ENCODE measurements at places on chromosomes 6 and 20.

DNA sequence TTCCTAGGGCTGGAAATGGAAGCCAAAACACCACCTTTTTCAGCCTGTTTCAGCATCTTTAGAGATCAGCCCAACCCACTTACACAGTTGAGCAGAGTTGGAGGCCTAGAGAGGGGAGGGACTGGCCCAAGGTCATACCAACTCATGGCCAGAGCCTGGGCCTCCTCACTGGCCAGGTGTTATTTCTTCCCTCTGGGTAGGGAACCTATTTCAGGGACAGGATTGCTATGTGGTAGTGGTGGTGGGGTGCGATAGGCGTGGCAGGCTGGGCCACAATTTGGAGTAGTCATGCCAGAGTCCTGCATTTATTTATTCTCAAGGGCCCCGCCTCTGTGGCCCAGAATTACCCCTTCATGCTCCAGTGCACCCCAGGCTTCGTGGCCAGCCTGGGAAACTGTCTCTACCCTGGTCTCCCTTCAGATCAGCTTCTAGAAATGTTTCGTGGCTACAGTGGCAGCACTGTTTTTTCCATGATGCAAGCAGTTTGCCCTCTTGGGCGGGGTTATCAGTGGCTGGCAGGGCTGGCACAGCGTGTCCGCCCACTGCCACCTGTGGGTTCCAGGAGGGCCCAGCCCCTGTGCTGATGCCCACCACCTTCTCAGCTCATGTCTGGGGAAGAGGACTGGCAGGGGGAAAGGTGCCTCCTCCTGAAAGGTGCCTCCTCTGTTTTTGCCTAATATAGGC, 6.2 kb downstream of the VEGFA start:
- DNase-seq = no peak

- DNase-seq = no peak
Measured at GRCh38 chr6:29984992-29985391, 42.7 kb downstream of the HLA-A start.

- DNase-seq = no peak
Measured at GRCh38 chr6:167778497-167779128, 48.1 kb upstream of the AFDN start.

GRCh38 chr6:215335-216034, 76.8 kb upstream of the DUSP22 start:
- peak; percentile 84 for DNase-seq

DNA sequence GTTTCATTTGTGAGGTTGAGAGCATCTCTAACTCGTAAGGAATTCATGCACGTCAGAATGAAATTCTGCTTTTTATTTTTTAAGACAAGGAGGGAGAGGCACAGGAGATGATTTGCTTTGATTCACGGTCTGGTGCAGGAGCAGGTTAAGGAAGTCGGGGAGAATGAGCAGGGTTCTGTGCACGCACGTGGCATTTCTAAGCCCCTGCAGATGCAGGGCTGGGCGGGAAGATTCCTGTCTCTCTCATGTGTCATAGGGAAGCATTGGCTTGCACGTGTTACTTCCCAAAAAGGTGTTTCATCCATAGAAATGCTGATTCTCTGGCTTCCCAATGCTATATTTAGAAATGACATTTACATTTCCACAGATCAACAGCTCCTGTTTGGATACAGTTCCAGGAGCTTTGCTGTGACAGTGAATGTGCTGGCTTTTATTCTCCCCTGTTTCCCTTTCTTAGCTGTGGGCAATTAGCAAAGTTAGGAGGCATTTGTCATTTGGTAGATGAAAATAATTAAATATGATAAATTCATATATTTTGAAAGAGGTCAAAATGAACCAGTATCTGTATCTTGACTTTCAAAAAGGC, 119.7 kb upstream of the ZFP64 start:
- DNase-seq = no peak

- DNase-seq = no peak
Measured at GRCh38 chr6:111745186-111745585, 128.1 kb downstream of the FYN start.

- no peak for DNase-seq
Measured at GRCh38 chr20:15756002-15756753, 817.1 kb downstream of the KIF16B start.

DNA sequence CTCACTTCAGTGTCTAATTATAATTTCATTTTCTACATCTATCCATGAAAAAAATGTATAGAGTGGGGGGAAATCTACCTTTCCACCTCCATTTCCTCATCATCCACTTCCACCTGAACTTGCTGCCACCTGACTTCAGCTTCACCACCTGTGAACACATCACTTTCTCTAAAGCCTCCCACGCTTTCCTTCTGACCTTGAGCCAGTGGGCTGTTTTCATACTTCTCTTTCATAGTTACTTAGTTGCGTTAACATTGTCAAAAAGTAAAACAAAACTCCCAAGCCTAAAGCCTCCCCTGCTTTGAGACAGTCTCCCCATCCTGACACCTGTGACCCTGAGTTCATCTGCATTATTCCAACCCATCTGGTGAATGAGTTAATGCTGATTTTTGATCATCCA, 47.3 kb downstream of the KLHL31 start:
- no peak for DNase-seq

DNA sequence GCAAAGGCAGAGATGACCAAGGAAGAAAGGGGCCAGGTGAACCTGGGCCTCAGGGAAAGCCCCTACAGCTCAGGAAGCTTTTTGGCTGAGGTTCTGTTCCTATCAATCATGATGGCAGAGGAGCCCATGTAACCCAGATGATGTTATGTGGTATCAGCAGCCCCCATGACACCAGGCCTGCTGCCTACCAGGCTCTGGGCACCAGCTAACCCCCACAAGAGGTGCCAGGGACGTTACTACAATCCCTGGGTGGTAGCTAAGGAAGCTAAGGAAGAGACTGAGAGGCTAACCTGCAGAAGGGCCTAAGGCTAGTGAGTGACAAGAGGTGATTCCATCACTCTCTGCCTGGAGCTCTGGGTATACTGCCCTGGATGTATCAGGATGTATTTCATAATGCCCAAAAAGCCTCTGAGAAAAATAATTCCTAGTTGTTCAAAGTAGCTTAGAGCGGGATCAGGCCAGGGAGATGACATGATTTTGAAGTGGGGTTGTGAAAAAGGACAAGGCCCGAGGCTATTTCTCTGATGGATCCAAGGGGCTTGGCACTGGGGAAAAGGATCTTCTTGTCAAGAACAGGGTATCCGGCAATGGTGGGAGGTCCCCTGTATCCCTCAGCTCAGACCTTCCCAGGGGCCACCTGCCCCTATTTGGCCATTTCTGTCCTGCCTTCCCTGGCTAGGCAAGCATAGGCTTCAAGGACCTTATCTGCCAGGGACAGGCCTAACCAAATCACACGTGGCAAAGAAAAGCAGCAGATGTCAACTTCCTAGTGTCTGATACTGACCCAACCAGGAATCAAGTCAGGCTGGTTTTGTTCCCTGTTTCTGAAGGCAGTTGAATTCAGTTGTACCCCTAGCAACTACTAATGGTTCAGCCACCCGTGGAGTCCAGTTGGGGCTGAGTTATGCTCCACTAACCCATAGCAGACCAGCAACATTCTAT, 41.3 kb downstream of the PANK2 start:
- DNase-seq = no peak

- no peak for DNase-seq
Measured at GRCh38 chr6:152018876-152019275, 211.4 kb downstream of the ESR1 start.

- no peak for DNase-seq
Measured at GRCh38 chr6:85127696-85128243, 322.1 kb upstream of the NT5E start.

- DNase-seq = no peak
Measured at GRCh38 chr20:58518387-58518786, 3.2 kb upstream of the APCDD1L start.

DNA sequence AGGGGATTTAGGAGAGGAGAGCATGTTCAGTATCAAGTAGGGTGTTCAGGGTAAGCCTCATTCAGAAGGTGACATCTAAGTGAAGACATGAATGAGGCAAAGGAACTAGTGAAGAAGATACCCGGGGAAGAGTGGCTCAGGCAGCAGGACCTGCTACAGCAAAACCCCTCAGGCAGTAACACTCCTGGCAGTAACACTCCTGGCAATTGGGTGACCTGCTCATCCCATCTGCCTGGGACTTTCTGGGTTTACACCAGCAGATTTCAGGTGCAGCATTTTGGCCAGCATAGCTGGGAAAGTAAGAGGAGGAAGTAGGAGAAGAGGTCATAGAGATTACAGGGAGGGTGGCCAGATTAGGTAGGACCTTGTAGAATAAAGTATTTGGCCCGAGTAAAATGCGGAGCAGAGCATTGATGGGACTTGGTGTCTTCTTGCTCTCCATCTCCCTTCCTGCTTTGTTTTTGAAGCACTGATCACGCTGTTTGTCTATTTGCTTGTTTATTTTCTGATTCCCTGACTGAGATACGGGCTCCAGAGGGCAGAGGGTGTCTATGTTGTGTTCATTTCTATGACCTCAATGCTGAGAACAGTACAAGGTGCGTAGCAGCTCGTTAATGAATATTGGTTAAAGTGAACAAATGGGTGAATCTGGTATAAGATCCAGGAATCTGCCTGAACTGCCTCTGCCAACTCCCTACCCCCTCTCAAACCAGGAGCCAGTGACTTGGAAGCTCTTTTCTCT, 88.3 kb downstream of the IYD start:
- DNase-seq = no peak

DNA sequence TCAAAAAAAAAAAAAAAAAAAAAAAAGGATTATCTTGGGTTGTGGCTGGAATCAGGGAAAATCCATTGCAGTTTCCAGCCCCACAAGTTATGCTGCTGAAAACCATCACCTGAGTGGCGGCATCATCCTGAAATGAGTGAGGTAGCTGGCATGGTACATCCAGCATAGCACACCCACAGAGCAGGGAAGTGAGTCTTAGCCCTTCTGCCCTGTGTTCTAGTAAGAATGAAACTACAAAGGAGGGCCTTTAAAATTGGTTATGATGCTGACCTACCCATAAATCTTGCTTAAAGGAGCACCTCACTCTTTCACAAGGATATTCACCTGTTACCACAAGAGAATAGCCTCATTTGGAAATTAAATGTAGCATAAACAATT, 119.2 kb downstream of the NFATC2 start:
- DNase-seq = peak; percentile 51

DNA sequence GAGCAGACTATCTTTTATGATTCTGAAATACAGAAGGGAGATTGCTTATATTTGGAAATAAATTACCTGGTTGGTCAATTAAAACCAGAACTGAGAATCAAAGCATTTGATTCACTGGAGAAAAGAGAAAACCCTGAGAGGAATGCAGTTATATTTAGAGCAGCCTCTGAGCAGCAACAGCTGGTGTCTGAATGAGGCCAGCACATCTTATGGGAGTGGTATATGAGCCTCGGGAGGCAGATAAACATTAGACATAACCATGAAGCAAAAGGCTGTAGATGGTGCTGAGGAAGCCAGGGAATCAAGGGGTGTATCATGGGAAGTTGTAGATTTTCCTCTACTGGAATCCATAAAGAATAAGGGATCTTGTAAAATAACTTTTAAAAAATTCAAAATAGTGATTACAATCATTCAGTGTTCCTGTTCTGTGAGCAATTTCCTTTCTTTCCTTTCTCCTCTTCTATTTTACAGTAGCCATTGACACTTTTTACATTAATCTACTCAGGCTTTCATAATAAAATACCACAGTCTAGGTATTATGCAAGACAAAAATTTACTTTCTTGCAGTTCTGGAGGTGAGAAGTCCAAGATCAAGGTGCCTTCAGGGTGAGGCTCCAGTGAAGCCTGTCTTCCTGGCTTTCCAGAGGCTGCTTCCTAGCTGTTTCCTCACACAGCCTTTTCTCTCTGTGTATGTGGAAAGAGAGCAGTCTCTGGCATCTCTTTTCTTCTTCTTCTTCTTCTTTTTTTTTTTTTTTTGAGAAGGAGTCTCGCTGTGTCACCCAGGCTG, 32.8 kb upstream of the ENPP5 start:
- DNase-seq = no peak

DNA sequence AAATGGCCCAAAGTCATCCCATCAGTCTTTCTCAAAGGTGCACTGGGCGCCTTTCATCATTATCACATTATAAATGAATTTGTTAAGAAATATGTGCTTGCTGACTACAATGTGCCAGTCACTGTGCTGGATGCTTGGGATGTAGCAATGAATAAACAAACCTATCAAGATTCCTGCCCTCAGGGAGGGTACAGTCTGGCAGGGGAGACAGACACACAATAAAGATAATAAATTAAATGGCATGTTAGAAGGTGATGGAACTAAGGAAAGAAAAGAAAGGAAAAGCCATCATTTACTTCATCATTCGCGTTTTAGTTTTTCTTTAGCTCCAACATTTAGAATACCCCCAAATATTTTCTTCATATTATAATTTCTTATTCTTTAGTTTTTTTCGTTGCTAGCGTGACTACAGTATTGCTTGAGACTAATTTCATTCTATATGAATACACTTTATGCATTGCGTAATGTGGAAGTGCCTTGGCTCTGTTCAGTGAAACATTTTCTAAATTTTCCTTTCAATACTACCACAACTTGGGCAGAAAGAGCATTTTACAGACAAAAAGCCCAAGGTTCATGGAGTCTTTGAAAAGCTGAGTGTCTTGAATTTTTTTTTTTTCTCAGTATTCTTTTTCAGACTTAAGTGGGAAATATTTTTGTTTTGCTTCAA, 48.7 kb upstream of the CITED2 start:
- DNase-seq = no peak

GRCh38 chr6:126232671-126233070, 107.2 kb upstream of the CENPW start:
- no peak for DNase-seq

DNA sequence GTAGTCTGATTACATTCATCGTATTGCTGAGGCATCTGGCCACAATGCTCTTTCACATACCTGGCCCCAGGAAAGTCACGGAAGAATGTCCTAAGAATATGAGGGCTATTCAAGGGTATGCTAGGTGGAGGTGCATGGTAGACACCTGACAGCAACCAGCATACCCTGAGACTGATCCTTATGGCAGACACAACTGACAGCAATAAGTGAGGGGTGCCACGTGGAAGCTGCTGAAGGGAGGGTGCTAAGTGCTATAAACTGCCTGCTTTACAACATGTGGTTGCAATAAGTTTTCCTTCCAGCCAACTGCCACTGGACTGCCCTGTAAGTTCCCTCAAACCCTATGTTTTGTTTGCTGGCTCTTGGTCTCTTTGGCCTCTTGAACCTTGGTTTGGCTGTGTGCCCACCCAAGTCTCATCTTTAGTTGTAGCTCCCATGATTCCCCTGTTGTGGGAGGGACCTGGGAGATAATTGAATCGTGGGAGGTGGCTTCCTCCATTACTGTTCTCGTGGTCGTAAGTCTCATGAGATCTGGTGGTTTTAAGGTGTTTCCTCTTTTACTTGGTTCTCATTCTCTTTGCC, 201.3 kb upstream of the MOCS1 start:
- DNase-seq = no peak

- DNase-seq = peak; percentile 60
Measured at GRCh38 chr6:133983099-133983939, 30.3 kb downstream of the TBPL1 start.

All from activated T-cell treated with anti-CD3 and anti-CD28 coated beads, Interleukin-2, amount 50 U/mL, for 48 hours (primary cell).